ENCODE measurements at places on chromosomes 3 and 15.

DNA sequence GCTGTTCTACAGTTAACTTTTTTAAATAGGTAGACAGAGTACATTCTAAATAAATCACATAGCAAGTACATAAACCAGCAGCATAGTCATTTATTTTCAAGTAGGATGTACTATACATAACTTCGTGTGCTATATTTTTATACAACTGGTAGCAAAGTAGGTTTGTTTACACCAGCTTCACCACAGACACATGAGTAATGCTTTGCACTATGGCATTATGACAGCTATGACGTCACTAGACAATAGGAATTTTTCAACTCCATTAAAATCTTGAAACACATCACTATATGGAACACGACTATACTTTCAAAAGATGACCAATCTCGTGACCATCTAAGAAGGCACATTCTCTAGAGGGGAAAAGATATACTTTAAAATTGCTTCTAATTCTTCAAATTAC, 3.5 kb downstream of the TEX55 start:
- H3K36me3 ChIP-seq = peaks cover 6% of the 10 kb centered on the region
- no peaks in the 10 kb centered on the region for H3K27me3 ChIP-seq
- no peak overlapping the region for H3K4me3 ChIP-seq
- H3K27ac ChIP-seq = no peak overlapping the region
- no peak for DNase-seq
- peaks cover 5% of the 10 kb centered on the region for H3K4me1 ChIP-seq

DNA sequence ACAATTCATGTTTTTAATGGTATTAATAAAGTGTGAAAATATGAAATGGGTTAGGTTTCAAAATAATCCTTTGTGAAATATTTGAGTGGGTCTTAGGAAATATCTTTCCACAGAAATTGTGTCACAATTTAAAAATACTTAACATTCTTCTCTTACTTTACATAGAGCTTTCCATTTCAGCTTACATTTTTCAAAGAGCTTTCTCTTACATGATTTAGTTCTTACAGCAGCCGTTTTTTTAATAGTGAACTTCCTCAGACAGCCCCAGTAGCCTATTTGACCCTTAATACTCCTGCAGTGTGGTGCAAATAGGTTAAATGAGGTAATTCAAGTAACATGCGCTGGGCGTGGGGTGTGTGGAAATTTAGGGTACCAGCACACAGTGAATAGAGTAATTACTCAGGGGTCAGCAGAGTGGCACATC, 21.8 kb downstream of the P2RY12 start:
- H3K27ac ChIP-seq = no peak overlapping the region
- H3K4me3 ChIP-seq = no peak overlapping the region
- no peak for DNase-seq
- H3K4me1 ChIP-seq = no peaks in the 10 kb centered on the region

- DNase-seq = no peak
- peaks cover 9% of the 10 kb centered on the region for H3K4me1 ChIP-seq
- no peaks in the 10 kb centered on the region for H3K36me3 ChIP-seq
- no peak overlapping the region for H3K4me3 ChIP-seq
These were observed 2.7 kb downstream of the BOC start for GRCh38 chr3:113213896-113214587.

DNA sequence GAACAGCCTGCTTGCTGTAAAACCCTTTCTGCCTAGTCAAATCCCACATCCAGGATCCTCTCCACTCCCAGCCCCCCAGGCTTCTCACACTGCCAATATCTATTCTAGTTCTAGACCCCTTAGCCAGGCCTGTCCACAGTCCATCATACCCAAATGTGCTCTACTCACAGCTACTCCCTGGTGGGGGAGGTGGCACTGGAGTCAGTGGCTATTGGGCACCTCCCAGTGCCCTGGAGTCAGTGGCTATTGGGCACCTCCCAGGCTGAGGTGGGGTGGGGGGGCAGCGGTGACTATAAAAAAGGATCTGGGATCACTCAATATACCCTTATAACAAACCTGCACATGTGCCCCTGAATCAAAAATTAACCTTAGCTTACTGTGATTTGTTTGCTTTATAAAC, 773 bp upstream of the DISP2 start:
- H3K27ac ChIP-seq = no peak overlapping the region
- peaks cover 2% of the 10 kb centered on the region for H3K4me1 ChIP-seq
- H3K4me3 ChIP-seq = peak overlapping the region; percentile 16
- H3K36me3 ChIP-seq = no peaks in the 10 kb centered on the region

DNA sequence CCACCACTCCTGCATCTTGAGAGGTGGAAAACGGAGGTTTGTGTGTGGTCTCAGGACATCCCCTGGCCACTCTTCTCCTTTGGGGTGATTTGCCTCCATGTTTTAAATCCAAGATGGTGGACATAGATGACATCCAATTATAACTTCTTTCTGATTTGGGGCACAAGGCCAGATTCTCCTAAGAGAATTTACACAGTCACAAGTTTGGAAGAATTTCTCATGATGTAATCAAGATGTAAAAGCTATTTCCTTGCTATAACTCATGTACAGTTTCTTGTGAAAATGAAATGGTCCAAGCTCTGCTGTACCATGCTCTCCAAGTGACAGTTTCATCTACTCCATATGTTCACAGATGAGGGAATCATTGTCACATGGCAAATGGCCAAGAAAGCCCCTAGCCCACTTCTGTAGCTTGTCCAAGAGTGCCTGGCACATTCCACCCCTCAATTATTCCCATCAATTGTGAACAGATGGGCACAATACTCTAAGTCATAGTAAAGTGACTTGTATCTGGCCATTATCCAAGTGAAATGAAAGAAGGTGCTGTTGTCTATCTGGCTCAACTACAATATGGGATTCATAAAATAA, 134.6 kb upstream of the ROPN1 start:
- no peaks in the 10 kb centered on the region for H3K4me1 ChIP-seq
- peaks cover 7% of the 10 kb centered on the region for H3K27me3 ChIP-seq
- H3K27ac ChIP-seq = no peak overlapping the region

- peaks cover 18% of the 10 kb centered on the region for H3K36me3 ChIP-seq
- no peak for DNase-seq
- no peak overlapping the region for H3K27ac ChIP-seq
- H3K4me3 ChIP-seq = no peak overlapping the region
- no peaks in the 10 kb centered on the region for H3K27me3 ChIP-seq
These were observed 36.3 kb downstream of the MESD start for GRCh38 chr15:80953001-80953952.

DNA sequence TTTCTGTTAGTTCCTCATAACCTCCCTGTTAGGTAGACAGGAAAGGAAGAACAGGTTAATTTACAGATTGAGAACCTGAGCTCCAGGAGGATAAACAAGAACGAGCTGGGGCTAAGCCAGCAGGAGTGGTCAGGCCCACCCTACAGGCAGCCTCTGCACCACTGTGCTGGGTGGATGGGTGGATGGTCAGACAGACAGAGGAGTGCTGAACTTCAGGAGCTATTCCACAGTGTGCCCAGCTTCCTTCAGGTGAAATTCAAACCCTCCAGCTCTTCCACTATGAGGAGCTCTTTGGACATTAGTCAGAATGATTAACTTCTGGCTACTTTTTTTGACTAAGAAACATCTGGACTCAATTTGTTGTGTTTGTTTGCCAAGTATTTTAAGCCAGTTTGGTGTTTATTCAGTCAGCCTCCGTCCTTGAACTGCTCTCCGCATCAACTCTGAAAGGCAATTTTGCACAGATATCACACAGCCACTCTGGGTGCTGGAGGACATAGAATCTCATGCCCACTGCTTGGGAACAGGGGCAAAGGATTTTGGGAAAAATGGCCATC, 361.9 kb downstream of the CLSTN2 start:
- peaks cover 9% of the 10 kb centered on the region for H3K27me3 ChIP-seq
- no peaks in the 10 kb centered on the region for H3K36me3 ChIP-seq
- no peak overlapping the region for H3K4me3 ChIP-seq
- H3K27ac ChIP-seq = no peak overlapping the region
- no peak for DNase-seq

- H3K36me3 ChIP-seq = no peaks in the 10 kb centered on the region
- no peak for DNase-seq
- H3K27me3 ChIP-seq = peaks cover 2% of the 10 kb centered on the region
These were observed 146.1 kb upstream of the LINGO1 start for GRCh38 chr15:77778802-77779201.

DNA sequence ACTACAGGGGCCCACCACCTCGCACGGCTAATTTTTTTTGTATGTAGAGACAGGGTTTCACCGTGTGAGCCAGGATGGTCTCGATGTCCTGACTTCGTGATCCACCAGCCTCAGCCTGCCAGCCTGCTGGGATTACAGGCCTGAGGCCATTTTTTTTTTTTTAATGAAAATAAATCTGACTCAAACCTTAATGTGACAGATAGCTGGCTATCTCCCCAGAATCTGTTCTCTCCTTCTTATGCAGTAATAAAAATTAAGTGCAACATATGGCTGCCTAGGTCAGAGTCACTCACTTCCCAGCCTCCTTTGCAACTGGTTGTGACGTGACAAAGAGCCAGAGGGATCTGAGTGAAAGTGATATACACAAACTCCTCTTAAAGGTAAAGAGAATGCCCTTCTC, 53.0 kb downstream of the ZNF148 start:
- H3K4me3 ChIP-seq = no peak overlapping the region
- H3K4me1 ChIP-seq = peaks cover 19% of the 10 kb centered on the region
- no peak overlapping the region for H3K27ac ChIP-seq
- H3K36me3 ChIP-seq = peaks cover 22% of the 10 kb centered on the region
- DNase-seq = no peak

DNA sequence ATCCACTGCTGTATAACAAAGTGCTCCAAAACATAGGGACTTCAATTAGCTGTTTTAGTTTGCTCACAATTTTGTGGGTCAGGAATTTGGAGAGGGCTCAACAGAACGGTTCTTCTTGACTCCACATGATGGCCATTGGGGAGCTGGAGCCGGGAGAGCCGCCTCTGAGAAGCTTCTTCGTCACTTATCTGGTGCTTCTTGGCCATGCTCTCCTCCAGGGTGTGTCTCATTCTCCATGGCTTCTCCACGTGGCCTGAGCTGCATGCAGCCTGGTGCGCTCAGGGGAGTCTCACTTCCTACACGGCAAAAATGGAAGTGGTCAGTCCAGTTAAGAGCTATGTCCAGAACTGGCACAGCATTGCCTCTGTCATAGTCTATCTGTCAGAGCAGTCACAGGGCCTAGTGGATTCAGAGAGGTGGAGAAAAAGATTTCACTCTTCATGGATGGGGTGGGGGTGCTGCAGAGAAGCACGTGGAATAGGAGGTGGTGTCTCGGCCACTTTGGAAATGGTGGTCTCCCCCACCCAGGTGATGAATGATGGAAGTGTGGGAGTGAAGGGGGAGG, 26.3 kb upstream of the PRR23E start:
- no peak overlapping the region for H3K27ac ChIP-seq
- no peaks in the 10 kb centered on the region for H3K4me1 ChIP-seq
- H3K36me3 ChIP-seq = no peaks in the 10 kb centered on the region
- DNase-seq = no peak

DNA sequence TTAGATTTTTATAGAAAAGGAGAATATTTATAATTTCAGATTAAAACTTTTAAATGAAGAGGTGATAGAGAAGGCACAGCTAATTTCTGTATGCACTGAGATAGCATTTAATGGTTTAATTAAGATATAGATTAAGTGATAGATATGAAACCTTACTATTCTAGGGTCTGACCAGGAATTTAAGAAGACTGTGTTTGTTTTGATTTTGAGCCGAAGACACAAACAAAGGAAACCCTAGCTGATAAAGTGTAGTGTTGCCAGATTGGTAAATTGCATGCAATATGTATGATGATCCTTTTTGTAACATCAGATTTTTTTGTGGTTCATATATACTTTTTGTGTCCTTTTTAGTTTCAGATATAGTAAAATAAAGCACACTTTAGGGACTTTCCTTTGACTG, 141.8 kb downstream of the ZPLD1 start:
- no peak for DNase-seq
- no peaks in the 10 kb centered on the region for H3K36me3 ChIP-seq
- no peaks in the 10 kb centered on the region for H3K4me1 ChIP-seq
- H3K27ac ChIP-seq = no peak overlapping the region
- H3K4me3 ChIP-seq = no peak overlapping the region

- peaks cover 4% of the 10 kb centered on the region for H3K36me3 ChIP-seq
- H3K27ac ChIP-seq = no peak overlapping the region
- H3K27me3 ChIP-seq = no peaks in the 10 kb centered on the region
- H3K4me3 ChIP-seq = no peak overlapping the region
These were observed 4.3 kb upstream of the CCR4 start for GRCh38 chr3:32946973-32947788.

DNA sequence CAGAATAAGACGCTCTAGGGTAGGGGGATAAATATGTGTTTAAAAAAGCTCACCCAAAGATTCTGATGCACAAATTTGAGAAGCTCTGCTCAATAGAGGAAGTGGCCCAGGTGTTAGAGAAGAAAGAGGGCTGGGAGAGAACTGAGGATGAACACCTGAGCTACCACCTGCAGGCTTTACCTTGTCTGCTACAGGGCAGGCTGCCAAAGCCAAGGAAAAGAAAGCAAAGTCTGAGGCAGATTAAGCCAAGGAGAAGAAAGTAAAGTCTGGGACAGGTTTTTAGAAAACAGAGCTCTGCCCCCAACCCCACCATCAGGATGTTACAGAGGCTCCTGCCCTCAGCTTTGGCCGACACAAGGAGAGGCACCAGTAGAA, 92.9 kb downstream of the THRB start:
- no peak overlapping the region for H3K4me3 ChIP-seq
- DNase-seq = no peak
- no peaks in the 10 kb centered on the region for H3K36me3 ChIP-seq
- H3K27ac ChIP-seq = no peak overlapping the region

GRCh38 chr15:50758712-50759205, 6.7 kb downstream of the SPPL2A start:
- H3K27ac ChIP-seq = no peak overlapping the region
- H3K4me1 ChIP-seq = peaks cover 61% of the 10 kb centered on the region
- DNase-seq = no peak
- H3K27me3 ChIP-seq = no peaks in the 10 kb centered on the region
- no peak overlapping the region for H3K4me3 ChIP-seq

- peak overlapping the region; percentile 72 for H3K4me3 ChIP-seq
- no peak overlapping the region for H3K27ac ChIP-seq
- no peaks in the 10 kb centered on the region for H3K36me3 ChIP-seq
- DNase-seq = peak; percentile 61
These were observed 866 bp downstream of the SLC49A4 start for GRCh38 chr3:122795674-122796195.

GRCh38 chr3:138434875-138435772, 708 bp downstream of the ESYT3 start:
- no peak for DNase-seq
- H3K4me3 ChIP-seq = peak overlapping the region; percentile 75
- H3K27me3 ChIP-seq = peaks cover 55% of the 10 kb centered on the region
- peaks cover 11% of the 10 kb centered on the region for H3K4me1 ChIP-seq
- no peaks in the 10 kb centered on the region for H3K36me3 ChIP-seq
- H3K27ac ChIP-seq = no peak overlapping the region

- H3K4me3 ChIP-seq = no peak overlapping the region
- DNase-seq = no peak
- H3K36me3 ChIP-seq = no peaks in the 10 kb centered on the region
- H3K27ac ChIP-seq = no peak overlapping the region
- no peaks in the 10 kb centered on the region for H3K27me3 ChIP-seq
- no peaks in the 10 kb centered on the region for H3K4me1 ChIP-seq
These were observed 233.0 kb downstream of the EPHA3 start for GRCh38 chr3:89340408-89340807.

Data from activated naive CD4-positive, alpha-beta T cell treated with anti-CD3 and anti-CD28 coated beads for 36 hours (primary cell).